ENCODE measurements at places on chromosomes 12 and 14.
A peak's percentile ranks its signal among the peaks of the same experiment; 100 is the strongest.

- no peak for DNase-seq
Measured at GRCh38 chr12:14956024-14956891, 5.1 kb downstream of the ARHGDIB start.

- DNase-seq, result no peak
Measured at GRCh38 chr12:113936460-113936859, 29.7 kb downstream of the RBM19 start.

GRCh38 chr14:22570132-22570949 lies 18.7 kb downstream of the DAD1 start:
- DNase-seq, result peak; percentile 94

- no peak for DNase-seq
Measured at GRCh38 chr12:107372229-107372658, 278.9 kb upstream of the CRY1 start.

DNA sequence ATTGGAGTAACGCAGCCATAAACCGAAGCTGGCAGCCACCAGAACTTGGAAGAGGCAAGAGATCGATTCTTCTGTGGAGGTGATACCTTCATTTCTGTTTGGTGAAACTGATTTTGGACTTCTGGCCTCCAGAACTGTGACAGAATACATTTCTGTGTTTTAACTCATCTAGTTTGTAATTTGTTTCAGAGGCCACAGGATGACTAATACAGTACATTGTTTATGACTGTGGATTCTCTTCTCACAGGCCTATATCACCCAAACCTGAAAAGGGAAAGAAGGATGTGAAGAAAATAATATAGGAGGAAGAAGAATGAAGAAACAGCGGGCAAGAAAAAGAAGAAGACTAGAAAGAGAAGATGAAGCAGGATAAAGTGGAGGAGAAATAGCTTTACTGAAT lies 263.8 kb upstream of the DIO2 start:
- DNase-seq, result no peak

DNA sequence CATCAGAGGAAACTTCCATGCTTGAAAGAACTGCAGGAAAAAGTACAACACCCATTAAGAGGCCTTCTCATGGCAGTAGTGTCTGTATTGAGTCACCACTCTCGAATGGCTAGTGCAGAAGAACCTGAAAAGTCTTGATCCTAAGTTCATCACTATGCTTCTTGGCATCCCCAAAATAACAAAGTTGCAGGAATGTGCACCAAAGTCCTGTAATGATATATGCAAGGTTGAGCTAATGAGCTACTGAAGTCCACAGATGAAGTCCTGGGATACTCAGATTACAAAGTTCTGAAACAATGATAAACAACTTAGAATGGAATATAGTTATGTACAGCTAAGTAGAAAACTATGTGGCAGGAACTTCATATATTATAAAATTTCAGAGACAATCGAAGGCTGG lies 545.4 kb downstream of the FOXG1 start:
- no peak for DNase-seq

GRCh38 chr14:64221391-64222003 lies 72.7 kb downstream of the ESR2 start:
- no peak for DNase-seq

DNA sequence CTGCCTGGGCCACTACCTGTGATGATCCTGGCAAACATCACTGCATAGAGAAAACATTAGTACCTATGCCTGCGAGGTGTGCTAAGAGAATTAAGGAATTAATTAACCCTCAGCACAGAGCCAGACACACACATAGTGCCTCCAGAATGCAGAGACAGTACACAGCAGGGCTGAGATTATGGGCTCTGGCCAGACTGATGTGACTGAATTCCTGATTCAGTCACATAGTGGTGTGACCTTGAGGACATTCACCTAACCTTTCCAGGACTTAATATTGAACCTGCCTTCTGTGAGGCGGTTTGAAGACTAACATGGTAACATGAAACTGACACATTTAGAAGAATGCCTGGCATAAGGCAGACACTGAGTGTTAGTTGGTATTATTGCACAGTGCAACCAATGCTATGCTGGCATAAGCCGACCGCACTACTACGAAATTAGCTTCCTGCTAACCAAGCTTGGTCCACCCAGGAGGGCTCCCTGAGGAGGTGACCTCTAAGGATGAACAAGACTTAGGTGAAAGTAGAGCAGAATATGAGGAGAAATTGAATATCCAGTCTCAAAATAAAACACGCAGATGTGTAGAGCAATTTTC lies 32.0 kb upstream of the SELPLG start:
- DNase-seq, result no peak

DNA sequence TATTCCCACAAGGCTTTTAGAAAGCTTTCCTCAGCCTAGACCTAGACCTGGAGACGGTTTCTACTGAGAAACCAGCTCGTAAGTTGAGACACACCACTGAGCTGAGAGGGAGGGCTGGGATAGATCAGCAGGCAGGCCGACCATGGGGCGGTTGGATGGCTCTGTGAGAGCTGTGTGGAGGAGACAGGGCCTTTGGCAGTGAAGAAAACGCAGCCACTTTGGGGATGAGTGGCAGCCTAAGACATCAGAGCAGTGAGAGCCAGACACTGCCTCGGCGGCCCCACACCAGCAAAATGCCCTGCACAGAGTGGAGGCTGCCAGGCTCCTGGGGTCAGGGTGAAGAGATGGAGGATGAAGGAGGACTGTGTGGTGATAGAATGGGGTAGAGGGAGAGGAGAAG lies 46.0 kb downstream of the CACNA2D4 start:
- no peak for DNase-seq

- DNase-seq, result no peak
Measured at GRCh38 chr14:25836636-25837035, 761.2 kb downstream of the NOVA1 start.
